NCI-H446 treated with DMSO at 0.1 percent for 48 hours (cell line): ENCODE measurements at places on chromosomes 4 and X.
A peak's percentile ranks its signal among the peaks of the same experiment; 100 is the strongest.

GRCh38 chr4:139934708-139935195 is 219.2 kb downstream of the MAML3 start:
- peak; percentile 89 for DNase-seq

- peak; percentile 23 for DNase-seq
These were observed 18.7 kb upstream of the TMEM192 start for GRCh38 chr4:165131247-165131832.

GRCh38 chr4:185737489-185738037 is 74.4 kb downstream of the SORBS2 start:
- DNase-seq: no peak

DNA sequence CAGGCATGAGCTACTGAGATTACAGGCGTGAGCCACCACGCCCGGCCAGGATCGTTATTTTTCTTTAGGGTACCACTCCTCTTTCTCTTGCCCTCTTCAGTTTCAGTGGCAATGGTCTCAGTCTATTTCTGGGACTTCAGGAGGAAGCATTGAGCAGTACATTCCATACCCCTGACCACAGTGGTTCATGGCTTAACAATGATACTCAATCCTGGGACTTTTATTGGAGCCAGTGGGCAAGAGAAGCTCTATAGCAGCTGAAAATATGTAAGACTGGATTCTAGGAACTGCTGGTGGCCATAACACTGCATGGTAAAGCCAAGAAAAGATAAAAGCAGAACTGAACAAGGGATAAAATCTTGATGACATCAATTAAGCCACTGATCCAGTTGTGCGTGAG is 5.8 kb upstream of the CCNA2 start:
- no peak for DNase-seq

- DNase-seq: no peak
These were observed 270.6 kb downstream of the RCHY1 start for GRCh38 chr4:75243570-75243969.

GRCh38 chr4:2859514-2859913 is 15.9 kb downstream of the ADD1 start:
- no peak for DNase-seq

DNA sequence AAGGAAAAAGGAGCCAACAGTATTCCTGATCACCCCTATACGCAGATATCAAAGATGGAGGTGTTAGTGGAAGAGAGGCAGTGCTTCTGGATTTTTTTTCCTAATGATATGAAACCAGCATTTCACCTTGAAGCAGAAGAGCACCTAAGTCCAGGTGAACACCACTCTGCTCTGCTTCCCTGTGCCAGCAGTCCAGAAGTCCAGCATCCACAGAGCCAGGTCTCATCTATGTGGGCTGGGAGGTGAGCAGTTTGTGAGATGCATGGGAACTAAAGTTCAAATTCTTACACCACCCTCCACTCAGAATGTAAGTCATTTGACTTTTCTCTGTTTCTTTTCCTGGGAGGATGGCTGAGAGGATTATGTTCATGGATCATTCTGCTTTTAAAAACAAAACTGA is 202.6 kb downstream of the RELL1 start:
- no peak for DNase-seq

- no peak for DNase-seq
These were observed 101.4 kb downstream of the ADRA2C start for GRCh38 chr4:3867403-3868100.

GRCh38 chr4:158255727-158256324 is 45.5 kb downstream of the TMEM144 start:
- peak; percentile 7 for DNase-seq
